ENCODE measurements at places on chromosomes 2 and 18. TPM values are rescaled to one million over a fixed set of nuclear protein-coding genes. Genes with fewer than 3 reads are reported as not detected.

GRCh38 chr2:39603436-39603835 is 62.3 kb upstream of the TMEM178A start:
- no peak for DNase-seq

DNA sequence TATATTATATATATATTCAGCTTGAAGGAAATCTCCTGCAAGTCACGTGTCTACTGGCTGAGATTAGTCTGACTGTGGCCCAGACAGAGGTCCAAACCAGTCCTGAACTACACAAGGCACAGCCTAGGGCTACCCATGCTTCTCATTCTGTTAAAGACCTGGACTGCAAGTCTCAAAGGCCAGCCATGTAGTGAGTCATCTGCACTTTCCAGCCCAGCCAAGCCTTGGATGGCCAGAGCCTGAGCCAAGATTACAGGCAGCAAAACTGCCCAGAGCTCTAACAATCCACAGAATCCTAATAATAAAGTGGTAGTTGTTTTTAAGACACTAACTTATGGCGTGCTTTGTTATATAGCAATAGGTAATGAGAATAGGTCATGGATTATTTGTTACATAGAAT is 259.6 kb downstream of the SS18 start:
- DNase-seq, result no peak

GRCh38 chr2:158761621-158762020 is 33.5 kb upstream of the DAPL1 start:
- peak; percentile 23 for DNase-seq

DNA sequence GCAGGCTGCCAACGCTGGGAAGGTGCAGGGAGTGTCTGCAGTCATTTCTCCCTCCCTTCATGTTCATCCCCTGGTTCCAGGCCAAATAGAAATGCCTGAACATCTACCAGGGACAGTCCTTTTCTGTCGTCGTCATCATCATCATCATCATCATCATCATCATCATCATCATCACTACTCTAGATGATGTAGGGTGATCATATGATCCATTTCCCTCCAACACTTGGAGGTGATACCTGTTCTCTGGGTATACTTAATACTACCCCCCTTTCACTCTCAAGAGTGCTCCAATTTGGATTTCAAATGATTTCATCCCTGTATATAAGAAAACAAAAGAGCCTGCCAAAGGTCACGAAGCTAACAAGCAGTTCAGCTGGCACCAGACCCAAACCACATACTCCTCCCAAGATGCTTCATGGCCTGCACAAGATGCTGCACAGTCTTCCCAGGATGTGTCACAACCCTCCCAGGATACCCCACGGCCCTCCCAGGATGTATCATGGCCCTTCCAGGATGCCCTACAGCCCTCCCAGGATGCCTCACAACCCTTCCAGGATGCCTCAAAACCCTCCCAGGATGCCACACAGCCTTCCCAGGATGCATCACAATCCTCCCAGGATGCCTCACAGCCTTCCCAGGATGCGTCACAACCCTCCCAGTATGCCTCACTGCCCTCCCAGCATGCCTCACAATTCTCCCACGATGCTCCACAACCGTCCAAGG is 257.9 kb downstream of the DYSF start:
- DNase-seq, result no peak

- DNase-seq, result no peak
Measured at GRCh38 chr2:51812138-51812866, 780.4 kb upstream of the NRXN1 start.

GRCh38 chr18:62521593-62521992 is 1.2 kb upstream of the ZCCHC2 start:
- DNase-seq, result no peak

- no peak for DNase-seq
Measured at GRCh38 chr2:140085674-140086073, 1305.5 kb upstream of the NXPH2 start.

- peak; percentile 58 for DNase-seq
Measured at GRCh38 chr2:28683100-28683706, 68.4 kb upstream of the PPP1CB start.

GRCh38 chr18:38575648-38576047 is 1010.0 kb upstream of the CELF4 start:
- DNase-seq, result no peak

GRCh38 chr2:169462896-169463695 is 16.2 kb upstream of the BBS5 start:
- no peak for DNase-seq

GRCh38 chr2:75598589-75599155 is 37.9 kb upstream of the EVA1A start:
- no peak for DNase-seq

DNA sequence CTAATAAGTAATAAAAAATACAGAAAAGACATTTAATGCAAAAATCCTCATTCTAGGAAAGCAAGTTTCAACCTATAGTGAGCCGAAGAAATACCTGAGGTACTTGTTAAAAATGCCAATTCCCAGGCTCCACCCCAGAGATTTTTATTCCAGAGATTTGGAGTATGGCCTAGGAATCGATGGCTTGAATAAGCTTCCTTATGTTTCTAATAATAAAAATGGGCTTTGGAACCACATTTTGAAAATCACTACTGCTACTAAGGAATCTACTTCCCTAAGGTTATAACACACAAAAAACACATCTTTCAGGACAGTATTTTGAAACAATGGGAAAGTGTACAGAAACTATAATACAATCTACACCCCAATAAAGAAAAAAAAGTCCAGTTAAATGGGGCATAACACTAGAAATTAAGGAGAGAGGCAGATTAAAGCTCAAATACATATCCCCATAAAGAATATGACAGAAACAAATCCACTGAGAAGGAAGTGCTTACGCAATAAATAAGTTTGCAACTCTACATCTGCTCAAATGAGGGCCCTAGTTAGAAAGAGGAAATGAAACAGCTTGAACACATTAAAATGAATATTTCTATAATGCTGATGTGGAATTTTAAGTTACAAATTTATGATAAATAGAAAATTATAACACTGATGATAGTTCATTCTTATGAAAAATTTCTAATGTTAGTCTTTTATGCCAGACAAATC is 103.7 kb downstream of the EPB41L3 start:
- DNase-seq, result no peak

GRCh38 chr18:36692371-36692770 is 136.4 kb downstream of the TPGS2 start:
- no peak for DNase-seq

GRCh38 chr2:189648846-189649509 is 12.3 kb upstream of the ASNSD1 start:
- DNase-seq, result no peak

DNA sequence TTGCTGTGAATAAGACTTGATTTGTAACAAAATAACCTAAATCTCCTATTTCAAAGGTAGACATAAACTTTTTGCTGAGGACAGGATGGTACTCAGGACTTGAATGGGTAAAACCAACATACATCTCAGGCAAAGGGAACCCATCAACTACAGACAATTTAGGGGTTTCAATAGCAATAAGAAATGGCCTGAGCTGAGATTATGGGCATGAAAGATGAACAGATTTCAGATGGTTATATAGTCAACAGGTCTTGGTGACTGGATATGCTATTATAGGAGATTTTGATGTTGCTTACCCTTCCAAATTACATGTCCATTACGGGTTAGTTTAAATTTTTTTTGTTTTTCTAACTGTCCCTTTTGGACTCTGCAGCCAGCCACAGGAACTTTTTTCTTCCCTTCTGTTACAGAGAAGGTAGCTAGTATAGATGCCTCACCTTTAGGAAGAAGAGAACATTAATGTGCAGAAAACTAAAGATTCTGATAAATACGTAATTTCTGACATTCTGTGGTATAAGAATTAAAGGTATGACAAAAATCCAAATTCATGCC is 4.6 kb downstream of the RPS27A start:
- no peak for DNase-seq

GRCh38 chr18:38751211-38751610 is 1185.6 kb upstream of the CELF4 start:
- no peak for DNase-seq

DNA sequence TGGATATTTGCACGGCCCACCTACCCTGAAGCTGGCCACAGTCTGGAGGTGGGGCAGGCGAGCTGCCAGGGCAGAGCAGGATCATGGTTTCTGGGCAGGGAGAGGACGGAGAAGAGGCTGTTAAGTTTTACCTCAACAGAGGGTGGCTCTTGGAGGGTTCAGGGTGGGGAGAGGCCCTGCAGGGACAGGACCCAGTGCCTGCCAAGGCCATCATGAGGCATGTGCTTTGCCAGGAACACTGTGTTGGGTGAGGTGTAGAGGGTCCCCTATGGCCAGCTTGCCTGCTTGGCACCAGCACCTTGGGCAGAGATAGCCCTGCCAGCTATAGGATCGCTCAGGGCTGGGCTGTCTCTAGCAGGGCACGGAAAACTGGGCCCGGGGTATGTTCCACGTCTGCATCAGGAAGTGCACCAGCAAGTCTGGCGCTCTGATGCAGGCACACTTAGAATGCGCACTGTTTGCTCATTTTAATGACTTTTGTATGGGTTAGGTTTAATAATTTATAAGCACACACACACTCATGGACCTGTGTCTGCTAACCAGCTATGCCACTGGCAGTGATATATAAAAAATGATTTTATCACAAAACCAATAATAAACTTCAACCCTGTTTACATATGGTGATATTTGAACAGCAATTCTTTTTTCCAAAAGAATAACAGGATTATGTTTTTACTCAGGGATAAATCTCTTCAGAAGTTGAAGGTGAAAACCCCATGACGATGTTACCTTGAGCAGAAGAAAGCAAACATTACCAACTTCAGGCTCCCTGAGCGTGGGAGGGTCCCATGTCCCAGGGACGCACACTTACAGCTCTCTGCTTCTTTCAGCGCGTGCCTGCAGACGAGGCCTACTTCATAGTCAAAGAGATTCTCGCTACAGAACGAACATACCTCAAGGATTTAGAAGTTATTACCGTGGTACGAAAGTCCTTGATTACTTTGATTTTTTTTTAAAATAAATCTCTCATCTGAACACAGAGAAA is 46.4 kb downstream of the STK25 start:
- no peak for DNase-seq

GRCh38 chr2:135825550-135826176 is 11.3 kb downstream of the LCT start:
- DNase-seq, result no peak

DNA sequence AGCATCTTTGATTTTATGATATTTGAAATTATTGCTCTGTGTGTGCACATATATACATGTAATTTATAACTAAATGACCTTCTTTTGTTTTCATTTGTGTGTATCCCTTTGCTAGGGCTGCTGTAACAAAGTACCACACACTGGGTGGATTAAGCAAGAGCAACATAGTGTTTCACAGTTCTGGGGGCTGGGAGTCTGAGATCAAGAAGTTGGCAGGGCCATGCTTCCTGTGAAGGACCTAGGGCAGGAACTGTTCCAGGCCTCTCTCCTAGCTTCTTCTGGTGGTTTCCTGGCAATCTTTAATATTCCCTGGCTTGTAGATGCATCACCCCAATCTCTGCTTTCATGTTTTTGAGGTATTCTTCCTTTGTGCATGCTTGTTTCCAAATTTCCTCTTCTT is 1043.9 kb downstream of the TSN start:
- no peak for DNase-seq

GRCh38 chr18:58139459-58140386 is 95.7 kb downstream of the NEDD4L start:
- peak; percentile 46 for DNase-seq

GRCh38 chr18:25517881-25518715 is 166.1 kb upstream of the ZNF521 start:
- no peak for DNase-seq

DNA sequence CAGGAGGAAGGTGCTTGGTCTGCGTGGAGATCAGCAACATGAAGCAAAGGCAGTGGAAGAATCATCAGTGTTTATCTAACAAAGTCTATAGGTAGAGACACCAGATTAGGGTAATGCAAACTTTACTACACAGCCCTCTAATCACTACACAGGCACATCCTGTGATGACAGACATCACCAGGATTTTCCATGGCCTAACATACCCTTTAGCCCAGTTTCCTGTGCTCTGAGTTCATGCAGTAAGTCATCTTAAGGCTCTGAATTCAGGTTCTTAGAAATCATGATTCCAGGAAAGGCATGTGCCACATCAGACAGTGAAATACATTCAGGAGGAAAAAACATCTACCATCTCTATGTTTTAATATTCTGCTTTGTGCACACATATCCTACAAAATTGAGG is 708.5 kb upstream of the SLC8A1 start:
- no peak for DNase-seq

- DNase-seq, result no peak
Measured at GRCh38 chr2:23078784-23079434, 306.1 kb upstream of the KLHL29 start.

GFPT1 gene
- 39.0 TPM for total RNA-seq

SLC39A6 gene
- total RNA-seq, result 36.7 TPM

RESP18 gene
- not detected for total RNA-seq

SOX11 gene
- total RNA-seq, result 26.6 TPM

HOXD13 gene
- total RNA-seq, result 0.07 TPM

REG1B gene
- total RNA-seq, result not detected

LONRF2 gene
- total RNA-seq, result 0.04 TPM

SERPINB13 gene
- total RNA-seq, result not detected

ATIC gene
- 41.0 TPM for total RNA-seq

All from H7 (cell line).